Stimulated activated CD8-positive, alpha-beta memory T cell treated with anti-CD3 and anti-CD28 coated beads, Interleukin-4, amount 100 ng/mL, for 4 hours (primary cell): ENCODE measurements at places on chromosomes 11 and 22.

DNA sequence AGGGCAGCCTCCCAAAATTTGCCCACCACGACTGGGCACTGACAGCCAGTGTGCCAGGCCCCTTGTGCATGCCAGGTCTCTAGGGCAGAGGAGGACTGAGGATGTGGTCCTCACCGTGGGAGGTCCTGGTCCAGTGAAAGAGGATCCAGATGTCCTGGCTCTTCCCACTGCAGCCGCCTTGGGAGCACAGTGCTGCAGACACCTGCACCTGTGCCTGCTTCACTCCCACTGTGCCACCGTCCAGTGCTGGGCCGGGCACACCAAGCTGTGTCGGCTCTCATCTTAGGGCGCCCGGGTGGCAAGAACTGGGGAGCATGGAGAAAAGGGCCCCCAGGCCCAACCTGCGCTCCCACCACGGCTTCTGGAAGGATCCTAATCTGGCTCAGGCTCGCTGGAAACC lies 1147.1 kb downstream of the BRD1 start:
- no peak for DNase-seq

DNA sequence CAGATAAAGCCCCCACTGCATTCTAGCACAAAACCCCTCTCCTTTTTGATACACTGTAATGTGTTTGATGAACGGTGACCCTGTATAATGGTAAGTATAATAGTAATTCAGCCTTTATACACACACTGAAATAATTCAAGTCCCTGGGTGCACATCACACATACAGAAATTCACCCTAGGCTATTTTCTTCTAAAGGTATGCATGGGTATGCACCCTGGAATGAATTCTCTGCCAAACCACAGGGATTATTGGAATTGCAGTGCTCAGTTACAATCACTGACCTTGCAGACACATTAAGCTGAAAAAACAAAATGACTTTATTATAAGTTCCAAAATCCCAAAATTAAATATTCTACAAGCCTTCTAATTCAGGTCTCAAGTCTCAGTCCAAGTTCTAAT lies 245.9 kb upstream of the FAT3 start:
- no peak for DNase-seq

DNA sequence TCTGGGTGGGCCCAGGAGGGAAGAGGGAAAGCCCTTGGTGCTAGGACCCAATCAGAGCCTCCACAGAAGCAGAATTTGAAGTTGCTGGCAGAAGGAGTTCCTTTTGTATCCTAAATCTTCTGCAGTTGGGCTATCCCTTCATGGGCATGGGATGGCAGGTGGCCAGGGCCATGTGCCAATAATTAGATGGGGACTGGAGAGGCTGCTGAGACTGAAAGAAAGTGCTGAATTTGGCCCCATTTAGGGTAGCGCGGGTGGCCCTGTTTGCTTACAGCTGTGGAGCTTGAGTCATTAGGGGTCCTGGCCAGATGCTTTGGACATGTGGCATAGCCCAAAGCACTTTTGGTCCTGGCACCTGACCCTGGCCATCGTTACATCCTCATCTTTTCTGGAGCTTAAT lies 27.1 kb downstream of the PARVA start:
- DNase-seq, result no peak

GRCh38 chr11:69219991-69220390 lies 64.3 kb downstream of the SMIM38 start:
- DNase-seq, result no peak

GRCh38 chr22:44755956-44756361 lies 3.6 kb downstream of the ARHGAP8 start:
- DNase-seq, result no peak

GRCh38 chr11:111633248-111633647 lies 31.0 kb downstream of the SIK2 start:
- no peak for DNase-seq

DNA sequence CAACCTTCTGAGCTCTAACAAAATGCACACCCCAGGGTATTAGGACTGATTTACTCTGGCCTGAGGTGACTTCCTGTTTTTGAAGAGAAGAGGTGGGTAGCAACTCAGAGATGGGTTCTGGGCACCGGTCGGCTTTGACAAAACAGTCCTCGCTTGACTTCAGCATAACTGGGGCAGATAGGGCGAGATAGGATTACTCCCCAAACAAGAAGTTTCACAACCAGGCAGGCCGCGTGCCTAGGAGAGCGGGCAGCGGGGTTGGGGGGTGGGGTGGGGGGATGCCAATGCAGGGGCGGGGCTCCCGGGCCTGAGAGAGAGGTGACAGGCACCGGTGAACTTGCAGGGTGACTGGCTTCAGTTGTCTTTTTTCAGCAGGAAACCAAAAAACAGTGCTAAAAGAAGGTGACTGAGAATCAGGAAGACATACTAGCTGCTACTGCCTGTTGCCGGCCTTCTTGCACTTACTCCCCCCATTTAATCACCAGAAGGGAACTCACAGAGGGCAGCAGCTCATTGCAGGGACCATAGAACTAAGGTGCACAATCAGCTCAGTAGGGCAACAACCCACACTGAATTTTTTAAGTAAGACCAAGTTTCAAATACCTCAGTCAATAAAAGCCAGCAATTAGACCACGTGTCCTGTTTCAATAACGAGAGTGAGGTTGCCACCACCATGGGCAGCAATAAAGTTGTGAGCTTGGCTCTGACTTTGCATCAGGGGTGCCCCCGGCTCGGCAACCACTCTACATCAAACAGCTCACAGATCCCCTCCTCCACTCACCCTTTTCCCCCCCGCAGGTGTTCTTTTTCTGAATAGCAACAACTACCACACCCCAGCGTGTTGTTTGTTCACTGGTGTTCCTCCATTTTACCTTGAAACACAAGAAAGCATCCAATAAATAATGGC lies 37.2 kb upstream of the ETS1 start:
- no peak for DNase-seq

- DNase-seq, result no peak
Observed at GRCh38 chr11:58059007-58059350, 28.2 kb downstream of the OR6Q1 start.
